ENCODE measurements at places on chromosomes 2 and 18.

- DNase-seq: no peak
Observed at GRCh38 chr2:13533524-13533922, 816.8 kb downstream of the TRIB2 start.

- no peak for DNase-seq
Observed at GRCh38 chr2:99660616-99661406, 171.0 kb upstream of the REV1 start.

- no peak for DNase-seq
Observed at GRCh38 chr2:123453772-123454171, 571.3 kb upstream of the CNTNAP5 start.

- DNase-seq: no peak
Observed at GRCh38 chr2:30225131-30225762, 6.1 kb upstream of the LBH start.

GRCh38 chr18:31398191-31398590 is 21.6 kb downstream of the DSG4 start:
- DNase-seq: no peak

All from retinal pigment epithelial cell (primary cell).